GOT3 (cell line): ENCODE measurements at places on chromosomes 7 and 10.

DNA sequence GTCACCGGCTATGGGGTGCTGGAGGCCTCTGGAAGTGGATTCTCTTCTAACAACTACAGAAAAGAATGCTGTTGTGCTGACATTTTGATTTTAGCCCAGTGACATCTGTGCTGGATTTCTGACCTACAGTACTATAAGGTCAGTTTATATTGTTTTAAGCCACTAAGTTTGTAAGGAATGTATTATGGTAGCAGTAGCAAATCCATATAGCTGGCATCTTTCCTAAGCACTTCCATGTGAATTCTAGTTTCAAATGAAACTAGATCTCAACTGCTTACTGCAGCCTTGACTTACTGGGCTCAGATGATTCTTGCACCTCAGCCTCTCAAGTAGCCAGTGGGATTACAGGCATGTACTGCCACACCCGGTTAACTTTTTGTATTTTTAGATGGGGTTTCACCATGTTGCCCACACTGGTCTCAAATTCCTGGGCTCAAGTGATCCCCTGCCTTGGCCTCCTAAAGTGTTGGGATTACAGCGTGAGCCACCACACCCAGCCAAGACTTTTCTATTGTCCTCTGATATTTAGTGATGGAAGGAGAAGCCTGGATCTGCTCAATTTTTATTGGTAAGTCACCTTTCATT is 414.0 kb downstream of the PHTF2 start:
- DNase-seq, result no peak

- no peak for DNase-seq
These were observed 10.2 kb downstream of the GHRHR start for GRCh38 chr7:30973791-30974604.

- DNase-seq, result no peak
These were observed 6.5 kb downstream of the SNX8 start for GRCh38 chr7:2307690-2308107.

GRCh38 chr10:21754410-21755011 is 220.5 kb downstream of the MLLT10 start:
- DNase-seq, result no peak

DNA sequence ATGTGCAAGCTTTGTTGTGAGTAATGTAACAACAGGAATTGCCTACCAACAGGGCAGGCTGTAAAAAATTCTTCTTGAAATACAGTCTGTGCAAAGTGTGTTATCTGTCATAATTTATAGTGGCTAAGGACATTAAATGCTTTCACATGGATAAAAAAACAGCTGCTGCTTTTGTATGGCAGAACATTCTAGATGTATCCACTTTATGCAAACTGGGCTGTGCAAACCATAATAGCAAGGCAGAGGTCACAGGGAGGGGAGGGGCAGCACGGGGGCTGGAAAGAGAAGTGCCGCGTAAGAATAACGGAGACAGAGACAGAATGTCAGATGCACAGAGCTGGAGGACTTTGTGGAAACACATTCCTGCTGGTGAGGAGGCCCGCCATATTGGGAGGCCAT is 86.1 kb downstream of the VOPP1 start:
- no peak for DNase-seq

GRCh38 chr7:157011333-157012112 is 1.1 kb upstream of the MNX1 start:
- no peak for DNase-seq

DNA sequence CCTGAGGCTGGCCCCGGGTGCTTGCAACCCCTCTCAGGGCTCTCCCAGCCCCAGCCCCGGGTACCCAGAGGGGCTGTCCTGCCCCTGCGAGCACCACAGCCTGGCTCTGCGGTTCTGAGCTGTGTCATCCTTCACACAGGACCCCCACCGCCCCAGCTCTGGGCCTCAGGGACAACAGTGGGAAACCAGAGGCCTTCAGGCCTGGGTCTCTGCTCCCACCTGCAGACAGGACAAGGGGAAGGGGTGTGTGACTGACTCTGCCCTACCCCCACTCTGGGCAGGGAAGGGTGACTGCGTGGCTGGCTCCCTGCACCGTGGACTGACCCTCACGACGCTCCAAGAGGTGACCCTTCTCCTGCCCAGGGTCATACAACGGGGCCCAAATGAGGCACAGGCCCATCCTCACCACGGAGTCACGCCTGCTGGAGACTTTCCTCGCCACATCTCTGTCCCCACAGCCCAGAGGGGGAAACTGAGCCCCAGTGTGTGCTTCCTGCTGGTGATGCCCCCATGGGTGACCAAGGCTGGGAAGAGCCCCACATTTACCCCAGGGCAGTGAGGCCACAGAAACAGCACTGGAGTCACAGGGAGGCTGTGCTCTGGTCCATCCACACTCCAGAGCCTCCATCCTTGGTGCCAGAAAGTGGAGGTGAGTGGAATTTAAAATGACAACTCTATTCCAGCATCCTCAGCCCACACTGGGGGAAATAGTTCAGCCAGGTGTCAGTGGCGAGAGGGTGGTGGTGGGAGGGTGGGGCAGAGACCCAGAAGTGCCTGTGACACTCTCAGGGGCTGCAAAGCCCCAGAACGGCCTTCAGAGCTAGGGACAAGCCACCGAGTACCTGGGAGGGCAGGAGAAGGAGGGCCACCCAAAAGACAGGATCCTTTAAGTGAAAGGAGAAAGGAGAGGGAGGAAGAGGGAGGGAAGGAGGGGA is 13.6 kb downstream of the CAMK2B start:
- DNase-seq, result no peak

- no peak for DNase-seq
These were observed 107.7 kb downstream of the BBS9 start for GRCh38 chr7:33237036-33237435.
